HuH-7 (cell line): ENCODE measurements at places on chromosomes 4 and X.
A peak's percentile ranks its signal among the peaks of the same experiment; 100 is the strongest.

GRCh38 chr4:54094451-54094850 lies 5.5 kb upstream of the GSX2 start:
- no peak for DNase-seq

- DNase-seq: peak; percentile 32
Measured at GRCh38 chr4:48578132-48578968, 88.3 kb downstream of the ZAR1 start.

DNA sequence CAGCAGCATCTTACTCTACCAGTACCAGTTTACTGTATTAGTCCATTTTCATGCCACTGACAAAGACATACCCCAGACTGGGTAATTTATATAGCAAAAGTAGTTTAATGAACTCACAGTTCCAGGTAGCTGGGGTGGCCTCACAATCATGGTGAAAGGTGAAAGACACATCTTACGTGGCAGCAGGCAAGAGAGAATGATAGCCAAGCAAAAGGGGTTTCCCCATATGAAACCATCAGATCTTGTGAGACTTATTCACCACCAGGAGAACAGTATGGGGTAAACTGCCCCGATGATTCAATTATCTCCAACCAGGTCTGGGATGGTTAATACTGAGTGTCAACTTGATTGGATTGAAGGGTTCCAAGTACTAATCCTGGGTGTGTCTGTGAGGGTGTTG lies 69.3 kb downstream of the YIPF6 start:
- no peak for DNase-seq

- DNase-seq: no peak
Measured at GRCh38 chr4:150009533-150009932, 68.7 kb upstream of the DCLK2 start.

- DNase-seq: no peak
Measured at GRCh38 chrX:35098419-35098818, 155.8 kb downstream of the FAM47B start.

DNA sequence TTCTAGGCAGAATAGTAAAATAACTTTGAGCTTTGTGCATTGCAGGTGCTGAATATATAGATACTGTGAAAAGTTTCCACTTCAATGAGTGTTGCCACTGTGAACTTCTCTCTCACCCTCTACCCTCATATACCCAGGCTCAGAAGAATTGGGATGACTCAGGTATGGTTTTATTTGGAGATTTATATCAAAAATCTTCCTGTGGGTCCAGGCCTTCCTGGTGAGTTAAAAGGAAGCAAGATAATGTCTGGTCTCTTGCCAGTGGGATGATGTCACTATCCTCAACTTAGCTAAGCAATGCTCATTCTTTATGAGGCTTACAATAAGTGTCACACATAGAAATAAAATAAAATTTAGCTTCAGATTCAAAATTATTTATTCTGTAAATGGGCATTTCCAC lies 153.3 kb upstream of the TENT5D start:
- DNase-seq: no peak

- peak; percentile 63 for DNase-seq
Measured at GRCh38 chr4:169269916-169270809, 593 bp downstream of the SH3RF1 start.

- DNase-seq: no peak
Measured at GRCh38 chr4:70442474-70442873, 29.5 kb upstream of the MUC7 start.

GRCh38 chr4:159190651-159191050 lies 87.8 kb downstream of the RAPGEF2 start:
- DNase-seq: no peak

DNA sequence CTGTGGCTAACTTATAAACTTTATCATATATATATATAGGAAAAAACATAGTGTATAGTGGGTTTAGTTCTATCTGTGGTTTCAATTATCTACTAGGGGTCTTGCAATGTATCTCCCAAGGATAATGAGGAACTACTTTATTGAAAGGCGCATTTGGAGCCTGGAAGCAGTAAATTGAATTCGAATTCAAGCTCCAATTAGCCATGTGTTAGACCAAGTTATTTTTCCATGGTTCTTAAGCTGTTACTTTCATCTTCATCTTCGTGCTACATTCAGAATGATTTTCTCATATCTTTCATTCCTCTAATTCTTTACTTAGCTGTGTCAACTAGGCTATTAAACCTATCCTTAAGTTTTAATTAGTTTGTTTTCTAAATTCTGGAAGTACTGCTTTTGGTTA lies 27.2 kb upstream of the MANBA start:
- no peak for DNase-seq

DNA sequence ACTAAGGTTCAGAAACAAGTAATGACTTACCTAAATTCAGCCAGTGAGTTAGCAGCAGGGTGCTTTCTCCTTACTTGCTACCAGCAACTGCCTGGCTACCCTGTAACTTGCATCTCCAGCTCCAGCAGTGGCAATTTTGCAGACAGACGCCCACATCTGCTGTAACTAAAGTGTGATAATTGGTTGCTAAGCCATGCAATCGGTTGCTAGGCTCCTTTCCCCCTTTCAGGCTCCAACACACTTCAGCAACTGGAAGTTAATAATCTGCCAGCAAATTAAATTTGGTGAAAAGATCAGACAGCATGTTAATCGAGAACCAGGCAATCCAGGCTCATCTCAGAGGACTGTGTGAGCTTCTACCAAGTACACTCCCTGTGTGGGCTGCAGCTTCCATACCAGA lies 24.2 kb upstream of the ARHGEF9 start:
- DNase-seq: no peak

DNA sequence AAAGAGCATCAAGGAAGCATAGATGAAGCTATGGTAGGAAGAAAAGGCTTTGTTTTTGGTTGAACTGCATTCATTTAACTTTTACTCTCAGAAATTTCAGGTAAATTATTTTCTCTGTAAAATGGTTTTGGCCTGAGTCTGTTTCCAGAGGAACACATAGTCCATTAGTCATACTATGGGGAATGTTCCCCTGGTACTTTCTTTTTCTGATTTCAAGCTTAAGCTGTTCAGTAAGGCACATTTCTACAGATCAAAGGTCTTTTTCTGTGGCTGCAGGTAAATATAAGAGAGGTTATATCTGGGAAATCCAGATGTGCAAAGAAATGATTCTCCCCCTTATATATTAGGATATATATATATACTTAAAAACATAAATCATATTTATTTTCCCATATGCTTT lies 1744.4 kb upstream of the ADGRL3 start:
- no peak for DNase-seq

GRCh38 chr4:76545226-76545884 lies 110.3 kb downstream of the SHROOM3 start:
- DNase-seq: no peak

DNA sequence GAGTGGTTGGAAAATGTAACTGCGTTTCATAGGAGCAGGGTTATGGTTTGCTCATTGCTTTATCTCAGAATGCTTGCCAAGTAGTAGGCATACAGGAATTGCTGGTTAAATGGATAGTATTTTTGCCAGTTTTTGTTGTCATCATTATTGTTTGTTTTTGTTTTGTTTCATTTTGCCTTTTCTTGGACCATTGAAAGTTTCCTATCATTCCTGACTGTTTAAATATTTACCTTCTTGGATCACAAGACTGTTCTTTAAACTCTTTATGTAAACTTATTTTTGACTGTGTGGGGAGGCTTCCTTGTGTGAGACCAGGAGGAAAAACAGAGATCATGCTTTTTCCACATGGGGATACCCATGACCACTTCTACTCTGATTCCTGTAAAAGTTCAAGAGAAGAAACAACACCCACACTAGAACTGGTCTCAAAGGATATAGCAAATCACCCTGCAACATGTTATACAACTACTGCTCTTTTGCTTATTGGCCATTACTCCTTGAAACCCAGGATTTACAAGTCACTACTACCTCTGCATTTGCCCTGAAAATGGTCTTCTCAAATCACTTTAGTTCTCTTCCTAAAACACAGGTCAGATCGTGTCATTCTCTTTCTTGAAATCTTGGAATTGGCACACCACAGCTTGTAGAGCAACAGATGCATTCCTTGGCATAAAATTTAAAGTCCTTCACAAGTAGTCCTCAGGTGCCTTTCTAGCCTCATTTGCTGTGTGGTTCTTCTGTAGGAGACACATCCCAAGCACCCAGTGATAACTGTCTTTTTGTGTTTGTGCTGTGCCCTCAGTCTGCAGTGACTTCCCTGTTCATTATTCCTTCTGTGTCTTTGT lies 51.3 kb downstream of the FNIP2 start:
- no peak for DNase-seq

GRCh38 chr4:27790911-27791310 lies 930.3 kb downstream of the STIM2 start:
- DNase-seq: no peak

DNA sequence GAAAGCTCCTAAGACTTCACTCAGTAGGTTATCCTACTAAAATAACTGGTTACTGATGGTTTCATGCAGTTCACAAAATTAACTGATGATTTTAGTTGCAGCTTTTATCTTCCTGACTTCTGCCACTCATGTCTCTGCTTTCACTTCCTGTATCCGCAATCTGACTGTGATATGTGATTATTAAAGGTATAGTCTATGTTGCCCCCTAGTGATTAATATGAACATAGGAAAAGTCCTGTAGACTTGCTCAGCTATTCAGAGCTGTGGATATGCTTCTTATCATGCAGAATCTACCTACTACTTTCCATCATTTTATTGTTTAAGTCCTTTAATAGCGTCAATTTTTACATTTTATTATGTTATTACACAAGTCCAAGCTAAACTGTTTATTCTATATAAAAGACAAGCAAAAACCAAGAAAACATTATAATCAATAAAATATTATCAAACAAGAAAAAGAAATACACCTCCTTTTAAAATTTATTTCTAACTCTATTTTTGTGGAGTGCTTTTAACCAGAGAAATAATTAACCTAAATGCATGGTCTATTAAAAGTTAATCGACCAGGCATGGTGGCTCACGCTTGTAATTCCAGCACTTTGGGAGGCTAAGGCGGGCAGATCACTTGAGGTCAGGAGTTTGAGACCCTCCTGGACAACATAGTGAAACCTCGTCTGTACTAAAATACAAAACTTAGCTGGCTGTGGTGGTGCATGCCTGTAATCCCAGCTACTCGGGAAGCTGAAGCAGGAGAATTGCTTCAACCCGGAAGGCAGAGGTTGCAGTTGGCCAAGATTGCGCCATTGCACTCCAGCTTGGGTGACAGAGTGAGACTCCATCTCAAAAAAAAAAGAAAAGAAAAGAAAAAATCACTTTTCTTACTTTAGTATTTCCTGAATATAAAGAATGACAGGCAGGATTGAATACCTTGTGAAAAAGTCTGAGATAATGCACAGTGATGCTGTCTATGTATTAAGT lies 40.4 kb upstream of the TLR2 start:
- DNase-seq: peak; percentile 56

DNA sequence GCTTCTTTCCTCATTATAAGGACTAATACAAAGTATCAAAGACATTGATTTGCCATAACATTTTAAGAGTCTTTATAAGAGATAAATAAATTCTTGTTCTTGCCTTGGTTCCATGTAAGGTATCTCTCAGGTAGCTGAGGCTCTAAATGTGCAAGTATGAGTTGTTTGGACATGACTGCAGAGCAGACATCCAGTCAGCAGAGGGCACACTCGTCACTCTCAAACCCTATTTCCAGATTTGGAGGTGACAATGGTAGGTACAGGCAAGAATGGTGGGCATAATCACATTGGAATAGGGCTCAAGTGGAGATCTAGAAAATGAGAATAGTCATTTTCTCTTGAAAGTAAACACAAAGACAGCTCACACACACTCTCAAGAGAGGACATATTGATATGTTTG lies 133.3 kb upstream of the ZIC3 start:
- DNase-seq: peak; percentile 38

DNA sequence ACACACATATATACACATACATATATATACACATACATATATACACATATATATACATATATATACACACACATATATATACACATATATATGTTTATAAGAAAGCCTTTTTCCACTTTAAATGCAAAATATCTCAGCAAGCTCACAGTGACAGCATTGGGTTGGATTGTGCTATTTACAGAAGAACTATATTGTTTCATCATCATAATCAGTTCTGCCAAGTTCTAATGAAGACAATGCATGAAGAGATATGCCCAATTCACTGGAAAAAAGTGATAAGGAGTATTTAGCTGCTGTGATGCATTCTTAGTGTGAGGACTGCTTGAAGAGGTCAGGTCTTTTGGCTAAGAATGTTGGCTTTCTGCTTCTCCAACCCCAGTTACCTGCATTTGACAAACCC lies 54.4 kb downstream of the RNF150 start:
- no peak for DNase-seq

DNA sequence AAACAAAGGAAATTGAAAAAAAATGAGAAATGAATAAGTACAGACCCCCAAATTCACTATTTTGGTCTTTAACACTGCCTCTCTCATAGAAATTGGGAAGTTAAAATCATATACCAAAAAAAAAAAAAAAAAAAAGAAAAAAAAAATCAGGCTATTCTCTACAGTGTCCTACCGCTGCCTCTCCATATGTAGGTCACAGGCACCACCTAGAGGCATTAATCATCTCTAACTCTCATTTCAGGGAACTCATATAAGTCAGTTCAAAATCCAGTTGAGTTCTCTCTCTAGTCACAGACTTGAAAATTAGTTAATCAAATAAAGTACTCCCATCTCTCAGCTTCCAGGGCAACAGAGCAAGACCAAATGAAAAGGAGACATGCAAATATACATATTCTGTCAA lies 47.9 kb downstream of the COX18 start:
- DNase-seq: peak; percentile 36

GRCh38 chr4:40840255-40840984 lies 90.7 kb downstream of the NSUN7 start:
- DNase-seq: no peak

DNA sequence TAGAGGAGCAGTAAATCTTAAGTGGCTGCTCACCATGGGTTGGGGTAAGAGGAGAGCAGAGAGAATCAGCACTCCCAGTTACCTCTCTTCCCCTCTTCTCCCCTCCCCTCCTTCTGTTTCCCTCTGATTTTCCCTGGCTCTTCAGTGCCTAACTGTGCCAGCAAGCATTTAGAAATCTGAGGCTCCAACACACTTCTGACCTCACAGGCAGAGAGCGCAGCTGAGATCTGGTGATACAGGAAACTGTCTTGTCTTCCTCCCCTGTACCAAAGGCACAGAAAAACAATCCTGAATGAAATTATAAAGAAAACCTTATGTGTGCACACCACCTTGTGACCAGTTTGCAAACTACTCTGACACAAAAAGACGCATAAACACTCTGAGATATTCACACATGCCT lies 82.4 kb upstream of the SMIM10 start:
- DNase-seq: no peak

DNA sequence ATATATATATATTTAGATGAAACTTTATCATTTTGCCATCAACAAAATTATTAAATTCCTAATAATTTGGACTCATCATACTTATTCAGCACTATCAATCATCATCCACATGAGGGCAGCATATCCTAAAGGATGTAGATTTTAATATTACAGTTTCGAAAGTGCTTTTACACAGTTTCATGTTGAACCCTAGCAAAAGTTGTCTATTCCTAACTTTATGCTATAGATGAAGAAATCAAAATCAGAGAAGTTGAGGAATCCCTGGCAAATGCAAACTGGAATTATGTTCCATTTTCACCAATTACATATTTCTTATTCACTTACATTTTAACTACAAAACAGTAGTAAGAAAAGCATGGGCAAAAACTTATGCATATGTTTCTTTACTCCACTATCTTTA lies 36.6 kb upstream of the UGT2A1 start:
- no peak for DNase-seq

- no peak for DNase-seq
Measured at GRCh38 chrX:68807818-68808217, 21.0 kb upstream of the EFNB1 start.
